ENCODE measurements at places on chromosomes 5 and 9. TPM values are rescaled to one million over a fixed set of nuclear protein-coding genes. Genes with fewer than 3 reads are reported as not detected.

PRDM9 gene
- not detected for total RNA-seq

BSPRY gene
- total RNA-seq: not detected

SLC34A1 gene
- total RNA-seq: not detected

SLC46A2 gene
- not detected for total RNA-seq

C9orf153 gene
- not detected for total RNA-seq

ZSWIM6 gene
- total RNA-seq: 8.8 TPM

FSTL4 gene
- 0.11 TPM for total RNA-seq

PCDHB2 gene
- total RNA-seq: 1.4 TPM

C8G gene
- total RNA-seq: 8.6 TPM

MARCHF11 gene
- total RNA-seq: not detected

TRIM14 gene
- 16.1 TPM for total RNA-seq

HTR1A gene
- total RNA-seq: not detected

LIX1 gene
- not detected for total RNA-seq

C5orf58 gene
- total RNA-seq: not detected

TAS2R1 gene
- not detected for total RNA-seq

GLRA1 gene
- total RNA-seq: not detected

ACOT12 gene
- total RNA-seq: not detected

SPAAR gene
- 4.0 TPM for total RNA-seq

FAM13B gene
- total RNA-seq: 19.2 TPM

SPATA31A3 gene
- not detected for total RNA-seq

NUTM2G gene
- not detected for total RNA-seq

PFN3 gene
- not detected for total RNA-seq

POMT1 gene
- total RNA-seq: 128 TPM

TPD52L3 gene
- total RNA-seq: not detected

FRMPD1 gene
- not detected for total RNA-seq

PTGES gene
- 8.9 TPM for total RNA-seq

RANBP3L gene
- total RNA-seq: not detected

TUBB4B gene
- total RNA-seq: 403 TPM

ITK gene
- 0.43 TPM for total RNA-seq

ARSI gene
- total RNA-seq: not detected

CCDC180 gene
- total RNA-seq: 4.8 TPM

BAAT gene
- 0.53 TPM for total RNA-seq

LARP1 gene
- 105 TPM for total RNA-seq

CRHBP gene
- total RNA-seq: 0.32 TPM

SPINK13 gene
- not detected for total RNA-seq

SMIM23 gene
- total RNA-seq: not detected

TAL2 gene
- not detected for total RNA-seq

CMYA5 gene
- total RNA-seq: 1.2 TPM

GMCL2 gene
- not detected for total RNA-seq

PCA3 gene
- not detected for total RNA-seq

PDE8B gene
- 28.1 TPM for total RNA-seq

ZNF608 gene
- 15.4 TPM for total RNA-seq

LAMC3 gene
- 1.6 TPM for total RNA-seq

BTNL8 gene
- total RNA-seq: not detected

IL4 gene
- not detected for total RNA-seq

ANKRD18A gene
- not detected for total RNA-seq

PCDHGC4 gene
- 59.3 TPM for total RNA-seq

MBLAC2 gene
- 4.7 TPM for total RNA-seq

PCDHGA10 gene
- total RNA-seq: 4.4 TPM

CD180 gene
- total RNA-seq: 2.3 TPM

SOX30 gene
- not detected for total RNA-seq

GZMA gene
- total RNA-seq: not detected

ADGRD2 gene
- not detected for total RNA-seq

TAF11L2 gene
- not detected for total RNA-seq

ZNF454 gene
- 2.8 TPM for total RNA-seq

ANKH gene
- 388 TPM for total RNA-seq

IL3 gene
- total RNA-seq: not detected

Data from ascending aorta (tissue), 2 donors.